ENCODE measurements at places on chromosomes 3 and 15.

DNA sequence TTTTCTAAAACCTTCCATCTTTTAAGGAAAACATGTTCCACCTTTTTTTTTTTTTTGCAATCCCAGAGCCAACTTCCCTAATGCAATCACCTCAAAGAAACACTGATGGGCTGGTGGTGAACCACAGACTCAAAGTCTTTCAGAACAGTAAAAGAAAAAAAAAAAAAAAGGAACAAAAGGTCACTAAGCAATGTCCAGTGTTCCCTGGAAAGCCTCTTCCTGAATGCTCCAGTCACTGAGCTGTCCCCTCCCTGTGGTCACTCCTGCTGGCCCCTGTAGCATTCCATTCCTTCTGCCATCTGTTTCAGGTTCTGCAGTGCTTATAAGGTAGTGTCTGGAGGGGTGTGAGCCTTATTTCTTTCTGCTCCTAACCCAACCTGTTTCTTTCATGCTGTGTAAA is 53.3 kb downstream of the AAGAB start:
- no peak for DNase-seq

- no peak for DNase-seq
These were observed 280.2 kb downstream of the LSAMP start for GRCh38 chr3:116165135-116165534.

GRCh38 chr3:193788189-193788991 is 195.4 kb downstream of the OPA1 start:
- DNase-seq, result peak; percentile 22

DNA sequence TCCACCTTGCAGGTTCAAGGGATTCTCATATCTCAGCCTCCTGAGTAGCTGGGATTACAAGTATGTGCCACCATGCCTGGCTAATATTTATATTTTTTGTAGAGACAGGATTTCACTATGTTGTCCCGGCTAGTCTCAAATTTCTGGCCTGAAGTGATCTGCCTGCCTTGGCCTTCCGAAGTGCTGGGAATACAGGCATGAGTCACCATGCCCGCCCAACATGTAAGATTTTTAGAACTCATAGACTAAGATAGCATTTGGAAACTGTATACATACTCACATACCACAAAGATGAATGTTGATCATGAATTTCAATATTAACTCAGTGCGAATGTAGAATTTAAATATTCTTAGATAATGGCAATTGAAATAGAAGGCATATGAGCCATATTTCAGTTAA is 718.9 kb downstream of the NLGN1 start:
- no peak for DNase-seq

- no peak for DNase-seq
These were observed 41.6 kb downstream of the CPA3 start for GRCh38 chr3:148906667-148907066.

DNA sequence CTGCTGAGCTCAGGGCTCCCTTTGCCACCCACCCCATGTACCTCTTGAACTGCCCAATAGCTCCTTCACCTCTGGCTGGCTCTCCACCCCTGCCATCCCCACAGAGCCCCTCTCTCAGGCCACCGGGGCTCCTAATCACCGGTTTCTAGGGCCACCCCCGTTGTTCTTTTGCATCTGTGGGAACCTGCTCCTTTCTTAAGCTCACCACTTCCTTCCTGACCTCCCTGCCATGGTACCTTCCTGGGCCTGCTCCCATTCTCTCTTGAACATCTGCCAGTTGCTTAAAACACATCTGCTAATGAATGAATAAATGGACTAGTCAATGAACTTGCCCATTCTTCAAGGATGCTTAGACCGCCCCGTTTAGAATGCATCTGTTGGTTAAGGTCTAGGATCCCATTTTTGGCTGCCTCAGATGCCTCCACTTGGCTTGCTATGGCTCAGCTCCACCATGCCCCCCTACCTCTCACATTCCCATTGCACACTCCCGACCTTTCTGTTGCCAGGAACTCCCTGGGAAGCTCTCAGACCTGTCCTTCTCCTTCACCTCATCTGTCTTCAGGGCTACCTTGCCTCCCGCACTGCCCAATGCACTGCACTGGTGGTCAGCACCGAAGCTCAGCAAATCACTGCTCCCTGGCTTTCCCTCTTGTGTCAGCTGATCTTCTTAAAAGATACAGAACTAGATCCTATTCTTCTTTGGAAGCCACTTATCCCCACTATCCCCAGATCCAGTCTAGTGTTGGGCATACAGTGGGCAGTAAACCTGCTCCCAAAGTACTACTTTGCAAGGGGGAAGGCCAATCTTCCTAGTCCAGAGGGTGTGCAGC is 9.1 kb downstream of the AMOTL2 start:
- no peak for DNase-seq

DNA sequence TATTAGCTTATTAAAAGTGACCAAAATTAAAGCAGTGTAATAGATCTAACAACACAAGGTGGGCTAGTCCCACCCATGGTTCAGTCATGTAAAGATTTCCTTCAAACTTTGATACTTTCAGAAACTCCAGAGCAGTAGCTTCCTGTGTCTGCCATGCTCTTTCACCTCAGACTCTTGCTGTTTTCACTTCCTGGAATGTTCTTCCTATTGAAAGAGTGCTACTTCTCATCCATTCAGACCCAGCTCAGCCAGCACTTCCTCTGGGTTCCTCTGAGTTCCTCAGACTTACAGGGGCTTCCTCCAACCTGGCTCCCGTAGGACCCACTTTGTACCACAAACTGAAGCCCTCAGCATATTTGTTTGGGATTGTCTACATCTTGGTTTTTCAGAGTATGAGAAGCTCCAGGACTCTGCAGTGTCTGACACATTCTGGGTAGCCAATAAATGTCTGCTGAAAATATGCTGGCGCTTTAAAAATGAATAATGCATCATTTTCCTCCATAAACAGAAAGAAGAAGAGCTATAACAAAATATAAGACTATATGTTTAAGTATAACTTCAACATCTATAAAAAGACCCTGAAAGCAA is 18.0 kb downstream of the NCEH1 start:
- no peak for DNase-seq

- no peak for DNase-seq
These were observed 76.2 kb downstream of the CACNA2D3 start for GRCh38 chr3:54198556-54198955.

DNA sequence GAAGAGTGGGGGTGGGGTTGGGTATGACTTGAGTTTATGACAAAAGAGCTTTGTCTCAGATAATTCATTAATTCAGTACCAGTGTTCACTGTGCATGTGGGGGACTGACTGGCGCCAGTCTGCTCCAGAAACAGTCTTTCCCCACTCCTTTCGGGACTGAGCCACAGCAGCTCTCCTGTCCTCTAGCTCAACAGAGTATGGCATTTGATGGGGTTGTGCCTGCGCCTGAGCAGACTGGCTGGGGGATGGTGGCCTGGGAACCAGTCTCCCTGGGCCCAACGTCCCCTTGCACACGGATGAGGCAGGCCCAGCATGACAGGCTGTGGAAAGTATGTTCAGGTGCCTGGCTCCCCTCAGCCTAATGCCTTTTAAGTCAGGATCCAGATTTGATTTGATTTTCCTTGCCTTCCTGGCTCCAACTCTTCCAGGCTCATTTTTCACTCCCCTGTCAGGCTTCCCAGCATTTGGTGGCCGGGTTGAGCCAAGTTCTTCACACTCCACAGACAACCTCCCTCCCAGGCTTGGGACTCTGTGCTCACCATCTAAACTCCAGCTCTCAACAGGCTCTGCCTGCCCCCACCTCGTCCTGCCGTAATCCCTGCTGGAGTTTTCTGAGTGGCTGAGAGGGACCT is 105.0 kb downstream of the MYLK start:
- no peak for DNase-seq

- DNase-seq, result peak; percentile 42
These were observed 21.7 kb upstream of the GMNC start for GRCh38 chr3:190883973-190884832.

- DNase-seq, result no peak
These were observed 1.5 kb downstream of the FOXL2NB start for GRCh38 chr3:138948371-138949001.

DNA sequence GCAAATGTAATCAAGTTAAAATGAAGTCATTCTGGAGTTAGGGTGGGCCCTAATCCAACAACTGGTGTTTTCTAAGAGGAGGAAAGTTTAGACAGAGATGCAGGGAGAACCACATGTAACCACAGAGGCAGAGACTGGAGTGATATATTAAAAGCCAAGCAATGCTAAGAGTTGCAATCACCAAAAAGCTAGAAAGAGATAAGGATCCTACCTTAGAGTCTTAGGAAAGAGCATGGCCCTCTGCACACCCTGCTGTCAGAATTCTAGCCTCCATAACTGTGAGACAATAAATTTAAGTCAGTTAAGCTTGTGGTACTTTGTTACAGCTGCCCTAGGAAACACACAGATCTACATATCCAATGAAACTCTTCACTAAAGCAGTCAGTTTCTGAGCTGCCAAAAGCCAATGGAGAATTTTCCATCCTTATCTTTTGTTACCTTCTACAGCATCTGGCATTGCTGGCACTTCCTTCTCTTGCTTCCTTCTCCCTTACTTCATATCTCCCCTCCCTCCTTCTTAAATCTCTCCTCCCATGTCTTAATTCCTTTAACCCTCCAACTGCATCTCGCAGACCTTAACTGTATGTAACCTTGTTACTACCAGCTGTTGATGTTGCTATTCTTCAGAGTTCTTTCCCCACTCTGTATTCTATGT is 11.2 kb downstream of the DCBLD2 start:
- no peak for DNase-seq

DNA sequence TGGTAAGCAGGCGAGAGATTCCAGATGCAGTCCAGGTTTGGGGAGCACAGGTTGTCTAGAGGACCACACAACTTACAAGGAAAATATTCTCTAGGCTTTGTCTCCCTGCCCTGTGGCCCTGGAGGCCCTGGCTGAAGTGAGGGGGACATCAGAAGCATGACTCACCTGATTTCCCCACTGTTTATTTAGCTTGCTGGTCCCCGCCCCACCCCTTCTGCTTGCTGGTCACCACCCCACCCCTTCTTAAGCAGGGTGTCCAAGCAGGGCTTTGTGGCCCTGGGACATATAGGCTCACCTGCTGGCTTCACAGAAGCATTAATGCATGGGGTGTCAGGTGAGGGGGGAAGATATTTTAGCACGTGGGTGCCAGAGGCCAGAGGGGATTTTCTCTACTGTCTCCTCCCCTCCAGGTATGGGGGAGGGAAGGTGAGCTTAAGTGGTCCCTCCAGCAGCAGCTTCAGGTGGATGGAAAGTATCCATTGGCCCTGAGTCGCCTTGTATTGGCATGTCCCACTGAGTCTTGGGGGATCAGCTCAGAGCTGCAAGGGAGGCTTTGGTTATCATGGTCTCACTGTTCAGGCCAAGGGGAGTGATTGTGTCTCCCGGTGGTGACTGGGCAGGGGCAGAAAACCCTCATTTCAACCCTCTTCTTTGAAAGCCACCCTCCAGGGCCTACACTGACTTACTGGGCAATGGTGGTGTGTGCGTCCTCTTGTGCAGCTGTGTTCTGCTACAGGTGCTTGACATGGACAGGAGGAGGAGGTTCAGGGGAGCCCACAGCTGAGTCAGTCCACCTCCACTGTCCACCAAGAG is 49.8 kb downstream of the GASK1A start:
- DNase-seq, result no peak

GRCh38 chr15:51758645-51759044 is 7.2 kb downstream of the TMOD2 start:
- no peak for DNase-seq

DNA sequence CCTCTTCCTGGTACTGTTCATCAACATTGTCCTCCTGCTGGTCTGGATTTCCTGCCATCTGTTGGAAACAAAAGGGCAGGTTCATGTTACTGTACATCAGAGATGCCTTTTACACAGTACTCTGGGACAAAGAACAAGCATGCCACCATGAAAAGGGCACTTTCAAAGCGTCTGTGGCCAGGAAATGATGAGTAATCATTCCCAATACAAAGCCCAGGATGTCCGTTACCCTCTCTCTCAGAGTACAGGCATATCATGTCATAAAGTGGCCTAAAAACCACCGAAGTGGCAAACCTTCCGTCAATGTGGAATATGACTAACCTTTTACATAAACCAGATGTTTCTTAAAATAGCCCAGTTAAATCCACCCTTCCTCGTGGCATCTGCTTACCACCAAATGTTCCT is 71.2 kb downstream of the GOLIM4 start:
- peak; percentile 92 for DNase-seq

GRCh38 chr15:44811337-44811736 is 75.0 kb downstream of the TRIM69 start:
- DNase-seq, result peak; percentile 49

DNA sequence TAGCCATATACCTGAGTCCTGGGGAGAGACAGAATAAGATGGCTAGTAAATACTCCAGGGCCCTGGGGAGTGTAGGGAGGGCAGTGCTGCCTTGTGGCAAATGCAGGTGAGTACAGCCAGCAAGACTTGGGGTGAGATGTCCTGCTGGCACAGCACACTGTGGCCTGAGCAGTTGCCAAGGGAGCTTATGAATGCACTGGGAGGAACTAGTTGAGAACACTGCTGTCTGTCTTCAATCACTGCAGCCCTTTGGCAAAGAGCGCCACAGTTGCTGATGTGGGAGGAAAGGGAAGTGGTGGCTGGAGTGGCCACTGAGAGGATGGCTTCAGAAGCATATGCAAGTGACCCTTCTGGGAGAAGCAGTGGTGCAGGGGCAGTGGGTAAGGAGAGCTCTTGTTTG is 264.6 kb downstream of the RORA start:
- no peak for DNase-seq

- no peak for DNase-seq
These were observed 74.8 kb downstream of the AQP9 start for GRCh38 chr15:58212909-58213526.

GRCh38 chr3:108338901-108339545 is 42.7 kb downstream of the HHLA2 start:
- DNase-seq, result no peak

DNA sequence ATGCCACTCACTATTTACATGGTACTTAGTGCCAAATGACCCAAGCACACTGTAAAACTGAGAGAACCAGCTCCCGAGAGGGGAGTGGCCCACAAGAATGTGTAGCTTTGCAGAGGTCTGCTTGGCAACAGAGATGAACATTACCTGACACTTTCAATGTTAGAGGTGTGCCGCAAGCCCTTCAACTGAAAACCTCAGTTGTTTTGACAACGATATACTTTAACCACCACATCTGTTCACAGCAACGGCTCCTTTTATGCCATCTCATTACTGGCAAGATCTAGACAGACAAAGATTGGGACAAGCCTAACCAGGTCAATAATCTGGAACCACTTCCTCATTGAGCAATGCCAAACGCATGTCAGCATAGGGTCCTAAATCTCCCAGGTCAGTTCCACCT is 23.7 kb downstream of the NEK10 start:
- DNase-seq, result peak; percentile 72

GRCh38 chr15:63726491-63726890 is 107.3 kb downstream of the HERC1 start:
- DNase-seq, result no peak

All from NCI-H2029 (cell line).